HuH-7 (cell line): ENCODE measurements at places on chromosomes 6 and 20.

DNA sequence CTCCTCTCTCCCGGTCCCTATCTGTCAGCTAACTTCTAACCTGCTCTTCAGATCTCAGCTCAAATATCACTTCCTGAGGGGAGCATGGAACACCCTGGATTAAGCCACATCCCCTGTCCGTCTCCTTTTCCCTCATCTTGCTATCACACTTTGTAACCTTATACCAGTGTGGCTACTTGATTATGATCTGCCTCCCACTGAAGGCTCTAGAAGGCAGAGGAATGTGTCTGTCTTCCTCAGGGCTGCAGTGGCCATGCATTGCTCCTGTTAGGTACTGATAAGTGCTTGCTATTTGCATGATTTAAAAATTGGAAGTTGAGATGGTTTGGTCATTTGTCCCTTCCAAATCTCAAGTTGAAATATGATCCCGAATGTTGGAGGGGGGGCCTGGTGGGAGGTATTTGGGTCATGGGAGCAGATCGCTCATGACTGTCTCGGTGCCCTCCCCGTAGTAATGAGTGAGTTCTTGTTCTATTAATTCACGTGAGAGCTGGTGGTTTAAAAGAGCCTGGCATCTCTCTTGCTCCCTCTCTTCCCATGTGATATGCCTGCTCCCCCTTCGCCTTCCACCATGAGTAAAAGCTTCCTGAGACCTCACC lies 71.4 kb downstream of the PLCB4 start:
- DNase-seq, result no peak

- DNase-seq, result no peak
These were observed 982.0 kb upstream of the FLRT3 start for GRCh38 chr20:15319439-15319838.

DNA sequence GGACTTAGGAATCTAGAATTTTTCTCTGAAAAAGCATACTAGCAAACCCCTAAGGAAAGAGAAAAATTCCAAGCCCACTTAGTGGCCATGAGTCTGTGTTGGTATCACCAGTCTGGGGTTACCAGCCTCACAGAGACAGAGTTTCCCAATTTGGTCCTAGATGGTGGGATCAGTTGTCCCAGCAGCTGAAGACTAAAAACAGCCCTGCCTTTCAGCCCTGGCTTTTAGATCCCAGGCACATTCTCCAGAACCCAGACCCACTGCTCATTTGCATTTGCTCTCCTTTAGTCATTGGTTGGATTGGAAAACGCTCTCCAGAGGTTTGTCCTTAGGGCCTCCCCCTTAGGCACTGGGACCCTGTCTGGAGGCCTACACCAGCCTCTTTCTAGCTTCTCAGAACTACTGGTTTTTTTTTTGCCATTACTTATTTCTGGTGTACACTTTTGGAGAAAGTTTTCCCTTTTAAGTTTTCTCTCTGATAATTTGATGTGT lies 39.1 kb upstream of the FOXO3 start:
- no peak for DNase-seq

GRCh38 chr6:16179970-16180431 lies 51.1 kb downstream of the MYLIP start:
- no peak for DNase-seq

DNA sequence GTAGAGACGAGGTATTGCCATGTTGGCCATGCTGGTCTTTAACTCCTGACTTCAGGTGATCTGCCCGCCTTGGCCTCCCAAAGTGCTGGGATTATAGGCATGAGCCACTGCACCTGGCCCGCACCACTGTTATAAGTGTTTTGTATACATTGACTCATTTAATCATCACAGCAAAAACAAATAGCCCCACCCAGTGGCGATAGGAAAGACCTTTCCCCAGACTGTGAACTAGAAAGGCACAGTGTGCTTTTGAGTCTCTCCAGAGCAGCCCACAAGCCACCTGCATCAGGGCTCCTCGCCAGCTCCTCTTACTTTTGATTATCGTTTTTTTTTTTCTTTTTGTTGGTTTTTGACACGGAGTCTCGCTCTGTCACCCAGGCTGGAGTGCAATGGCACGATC lies 27.9 kb upstream of the ZFP64 start:
- DNase-seq, result no peak

GRCh38 chr20:44734938-44735337 lies 10.7 kb upstream of the KCNK15 start:
- no peak for DNase-seq

DNA sequence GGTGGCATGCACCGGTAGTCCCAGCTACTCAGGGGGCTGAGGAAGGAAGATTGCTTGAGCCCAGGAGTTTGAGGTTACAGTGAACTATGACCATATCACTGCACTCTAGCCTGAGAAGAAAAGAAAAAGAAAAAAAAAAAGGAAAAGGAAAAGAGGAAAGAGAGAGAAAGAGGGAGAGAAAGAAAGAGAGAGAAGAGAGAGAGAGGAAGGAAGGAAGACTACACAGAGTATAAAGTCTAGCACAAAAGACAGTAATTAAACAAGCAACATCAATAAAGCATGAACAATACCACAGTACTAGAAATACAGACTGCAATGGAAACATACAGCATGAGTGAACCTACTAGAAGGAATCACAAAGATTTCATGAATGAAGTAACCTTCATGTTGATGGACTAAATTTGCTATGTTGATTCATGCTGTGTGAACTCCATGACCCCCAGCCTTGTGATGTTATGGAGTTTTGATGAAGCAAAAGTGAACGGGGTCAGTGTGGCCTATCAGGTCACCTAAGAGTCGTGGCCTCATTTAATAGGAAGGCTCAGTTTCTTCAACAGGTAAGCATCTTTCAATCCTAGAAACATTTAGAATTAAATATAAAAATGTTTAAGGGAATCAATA lies 57.6 kb downstream of the NUDT3 start:
- no peak for DNase-seq

- DNase-seq, result no peak
These were observed 10.3 kb downstream of the LEMD2 start for GRCh38 chr6:33778444-33779121.

GRCh38 chr6:166465671-166466087 lies 82.9 kb upstream of the MPC1 start:
- DNase-seq, result peak; percentile 73

DNA sequence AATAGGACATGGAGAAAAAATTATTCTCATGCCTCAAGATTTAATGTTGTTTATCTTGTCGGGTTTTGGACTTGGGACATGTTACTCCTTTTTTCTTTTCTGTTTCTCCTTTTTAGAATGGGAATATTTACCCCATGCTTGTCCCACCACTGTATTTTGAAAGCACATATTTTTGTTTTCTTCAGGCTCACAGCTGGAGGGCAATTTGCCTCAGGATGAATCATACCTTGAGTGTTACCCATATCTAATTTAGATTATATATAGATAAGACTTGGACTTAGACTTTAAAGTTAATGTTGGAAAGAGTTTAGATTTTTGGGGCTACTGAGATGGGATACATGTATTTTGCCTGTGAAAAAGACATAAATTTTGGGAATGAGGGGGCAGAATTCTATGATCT lies 541.6 kb upstream of the MAN1A1 start:
- DNase-seq, result no peak

GRCh38 chr6:113909224-113909856 lies 52.2 kb downstream of the MARCKS start:
- DNase-seq, result peak; percentile 24

DNA sequence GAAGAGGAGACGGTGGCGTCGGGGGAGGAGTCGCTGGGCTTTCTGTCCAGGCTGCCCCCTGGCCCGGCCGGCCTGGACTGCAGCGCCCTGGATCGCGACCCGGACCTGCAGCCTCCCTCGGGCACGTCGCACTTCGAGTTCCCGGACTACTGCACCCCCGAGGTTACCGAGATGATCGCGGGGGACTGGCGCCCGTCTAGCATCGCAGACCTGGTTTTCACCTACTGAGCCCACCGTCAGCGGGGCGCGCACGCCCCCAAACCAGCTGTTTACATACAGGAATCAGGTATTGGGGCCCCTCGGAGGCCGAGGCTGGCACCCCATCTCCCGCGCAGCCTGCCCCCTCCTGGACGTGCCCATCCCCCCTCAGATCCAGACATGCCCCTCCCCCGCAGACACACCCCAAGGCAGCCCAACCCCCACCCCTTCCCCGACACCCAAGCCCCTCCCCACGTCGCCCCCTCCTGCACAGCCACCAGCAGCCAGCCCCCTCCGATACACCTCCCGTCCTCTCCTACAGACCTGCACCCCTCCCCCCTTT lies 1.4 kb downstream of the SOX12 start:
- DNase-seq, result peak; percentile 30

- DNase-seq, result no peak
These were observed 89.3 kb upstream of the AHI1 start for GRCh38 chr6:135586844-135587243.

- no peak for DNase-seq
These were observed 187.8 kb downstream of the OGFRL1 start for GRCh38 chr6:71476371-71476770.

- DNase-seq, result no peak
These were observed 77.8 kb downstream of the BACH2 start for GRCh38 chr6:90218959-90219208.

DNA sequence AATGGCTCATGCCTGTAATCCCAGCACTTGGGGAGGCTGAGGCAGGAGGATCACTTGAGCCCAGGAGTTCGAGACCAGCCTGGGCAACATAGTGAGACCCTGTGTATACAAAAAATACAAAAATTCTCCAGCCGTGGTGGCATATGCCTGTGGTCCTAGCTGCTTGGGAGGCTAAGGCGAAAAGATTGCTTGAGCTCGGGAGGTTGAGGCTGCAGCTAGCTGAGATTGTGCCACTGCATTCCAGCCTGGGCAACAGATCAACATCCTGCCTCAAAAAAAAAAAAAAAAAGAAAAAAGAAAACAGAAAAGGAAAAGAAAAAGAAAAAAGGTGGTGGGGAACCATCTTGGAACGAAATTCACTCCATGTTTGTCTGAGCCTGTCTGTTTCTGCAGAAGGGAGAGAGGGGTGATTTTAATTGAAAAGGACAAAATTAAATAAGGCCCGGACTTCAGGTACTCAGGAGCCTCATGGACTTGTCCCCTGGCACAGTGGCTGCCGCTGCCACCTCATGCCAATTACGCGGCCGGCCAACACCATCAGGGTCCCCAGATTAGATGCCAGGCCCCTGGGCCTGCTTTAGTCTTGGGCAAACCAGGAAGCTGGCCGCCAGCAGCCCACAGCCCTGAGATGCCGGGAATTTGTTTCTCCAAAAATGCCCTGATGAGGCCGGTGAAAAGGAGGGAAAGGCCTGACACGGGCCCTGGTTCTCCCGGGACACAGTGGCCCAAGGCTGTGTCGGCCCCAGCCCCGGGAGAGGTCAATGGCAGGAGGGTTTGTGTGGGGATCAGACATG lies 37.8 kb upstream of the STX16 start:
- no peak for DNase-seq

DNA sequence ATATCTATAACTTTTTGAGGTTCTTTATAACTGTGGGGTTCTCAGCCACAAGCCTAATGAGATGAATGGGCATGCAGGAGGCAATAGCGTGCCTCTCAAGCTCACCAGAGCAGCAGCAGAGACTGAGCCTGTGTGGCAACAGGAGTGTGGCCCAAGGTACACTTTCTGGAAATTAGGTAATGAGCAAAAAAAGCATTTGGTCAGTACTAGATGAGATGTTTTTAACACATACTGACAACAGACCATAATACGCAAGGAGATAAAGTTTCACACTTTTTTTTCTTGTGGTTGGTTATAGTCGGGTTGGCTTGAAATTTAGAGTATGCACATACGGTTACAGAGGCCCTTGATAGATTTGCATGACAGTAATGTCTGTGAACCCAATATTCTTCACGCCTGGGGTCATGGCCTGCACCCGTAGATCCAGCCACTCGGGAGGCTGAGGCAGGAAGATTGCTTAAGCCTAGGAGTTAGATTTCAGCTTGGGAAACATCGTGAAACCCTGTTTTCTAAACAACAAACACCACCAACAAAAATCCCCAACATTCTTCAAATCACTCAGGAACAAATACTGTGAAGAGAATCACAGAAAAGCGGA lies 300.1 kb downstream of the GMDS start:
- DNase-seq, result no peak

- no peak for DNase-seq
These were observed 12.3 kb downstream of the LOC128125822 start for GRCh38 chr6:63584566-63584965.

GRCh38 chr20:53148771-53149147 lies 176.6 kb downstream of the TSHZ2 start:
- no peak for DNase-seq

DNA sequence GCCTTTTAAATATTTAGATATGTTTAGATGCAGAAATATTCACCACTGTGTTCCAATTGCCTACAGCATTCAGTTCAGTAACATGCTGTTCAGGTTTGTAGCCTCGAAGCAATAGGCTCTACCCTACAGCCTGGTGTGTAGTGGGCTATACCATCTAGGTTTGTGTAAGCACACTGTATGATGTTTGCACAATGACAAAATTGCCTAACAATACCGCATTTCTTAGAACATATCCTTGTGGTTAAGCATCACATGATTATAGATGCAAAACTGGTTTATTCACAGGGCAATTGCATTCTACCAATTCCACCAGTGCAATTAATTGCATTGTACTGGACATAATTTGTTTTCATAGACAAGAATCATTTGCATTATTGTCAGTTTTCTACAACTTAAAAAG lies 7.9 kb upstream of the SLC22A16 start:
- no peak for DNase-seq

- no peak for DNase-seq
These were observed 117.3 kb downstream of the TOX2 start for GRCh38 chr20:44031781-44032582.

DNA sequence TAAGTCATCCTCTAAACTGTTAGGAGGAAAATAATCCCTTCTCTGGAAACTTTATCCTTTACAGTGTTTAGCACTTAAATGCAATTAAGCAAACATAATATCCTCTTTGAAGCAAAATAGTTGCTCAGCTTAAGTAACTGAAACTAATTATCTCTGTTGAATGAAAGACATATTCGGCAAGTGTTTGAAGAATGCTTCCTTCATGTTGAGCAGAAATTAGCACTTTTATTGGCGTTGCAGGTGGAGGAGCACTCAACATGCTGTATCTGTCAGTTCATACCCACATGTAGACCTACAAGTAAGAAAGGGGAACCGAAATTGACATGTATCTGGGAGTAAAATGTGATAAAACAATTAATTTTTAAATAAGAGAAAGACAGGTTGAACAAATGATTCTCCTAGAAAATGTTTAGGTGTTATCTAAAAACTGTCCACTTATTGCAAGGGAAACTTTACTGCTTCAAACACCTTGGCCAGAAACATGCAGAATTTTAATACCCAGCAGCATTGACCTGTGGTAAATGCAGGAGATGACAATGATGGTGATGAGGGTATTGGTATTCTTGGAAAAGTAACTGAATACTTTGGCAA lies 987.0 kb upstream of the MAP3K7 start:
- no peak for DNase-seq

- no peak for DNase-seq
These were observed 42.9 kb downstream of the TMEM244 start for GRCh38 chr6:129818251-129818650.

DNA sequence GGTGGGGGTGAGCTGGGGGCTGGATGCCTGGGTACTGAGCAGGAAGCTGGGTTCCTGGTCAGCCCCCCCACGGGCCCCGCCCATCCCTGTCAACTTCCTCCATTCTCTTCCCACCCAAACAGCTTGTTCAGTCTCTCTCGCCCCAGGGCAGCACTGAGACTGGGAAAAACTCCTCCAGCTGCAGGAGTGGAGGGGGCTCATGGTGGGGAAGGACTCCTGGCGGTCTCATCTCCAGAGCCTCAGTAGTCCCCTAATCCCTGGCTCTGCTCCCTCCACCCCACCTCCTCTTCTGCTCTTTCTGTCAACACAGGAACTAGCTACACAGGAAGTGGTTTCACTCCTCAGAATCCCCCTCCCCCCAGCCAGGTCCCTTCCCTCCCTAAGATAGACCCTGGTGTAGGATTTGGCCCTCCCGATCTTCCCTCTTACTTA lies at the start of gene GPSM3:
Gene GPSM3, minus strand, starts transcription at position 36 of the 432 bp plus-strand sequence. CDS start 130 bp downstream, outside the sequence.
- DNase-seq, result no peak

- no peak for DNase-seq
These were observed 4.9 kb downstream of the BMP6 start for GRCh38 chr6:7730784-7731227.
